Right renal pelvis (tissue), 4 donors: ENCODE measurements at places on chromosomes 4 and X. TPM values are rescaled to one million over a fixed set of nuclear protein-coding genes. Genes with fewer than 3 reads are reported as not detected.

DNA sequence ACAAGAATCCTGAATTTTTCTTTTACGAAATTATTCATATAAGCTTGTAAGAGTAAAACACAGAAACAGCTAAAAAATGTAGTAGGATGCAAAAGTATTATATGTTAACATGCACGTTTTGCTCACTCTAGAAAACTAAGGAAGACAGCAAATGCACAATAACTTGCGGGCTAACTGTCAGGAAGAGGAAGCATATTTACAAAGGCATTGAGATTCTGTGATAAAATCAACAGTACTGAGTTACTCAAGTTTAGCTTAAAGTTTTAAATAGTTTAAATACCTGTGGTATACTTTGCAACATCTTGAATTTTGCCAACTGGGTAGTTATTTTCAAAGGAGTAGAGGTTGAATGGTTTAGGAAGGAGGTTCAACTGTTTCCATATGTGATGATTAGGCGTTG lies 37.0 kb downstream of the SH2D1A start:
- DNase-seq = no peak

DNA sequence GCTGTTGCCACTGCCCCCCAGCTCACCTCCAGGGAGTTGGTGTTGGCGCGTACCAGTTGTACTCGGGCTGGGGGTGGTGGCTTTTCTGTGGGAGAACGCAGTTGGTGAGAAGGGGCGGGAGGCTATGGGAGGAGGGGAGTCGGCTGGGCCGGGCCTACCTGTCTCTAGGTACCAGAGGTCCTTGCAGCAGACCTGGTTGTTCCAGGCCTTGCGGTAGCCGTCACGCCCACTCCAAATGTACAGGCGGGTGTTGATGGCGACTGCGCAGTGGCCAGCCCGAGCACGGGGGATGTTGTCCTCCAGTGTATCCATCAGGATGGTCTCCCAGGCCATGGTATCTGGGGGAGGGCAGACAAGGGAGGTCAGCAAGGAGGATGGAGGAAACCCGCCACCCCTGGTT lies 11.5 kb downstream of the HCFC1 start:
- no peak for DNase-seq

- DNase-seq = no peak
These were observed 250.3 kb upstream of the ARSJ start for GRCh38 chr4:114229706-114230105.

GRCh38 chrX:111100191-111100590 lies 4.2 kb downstream of the PAK3 start:
- no peak for DNase-seq

The NAP1L3 gene
- 19.3 TPM for polyA plus RNA-seq

The FRMPD3 gene
- 0.43 TPM for polyA plus RNA-seq

- DNase-seq = no peak
These were observed 147.7 kb downstream of the SH3KBP1 start for GRCh38 chrX:19739683-19740082.

DNA sequence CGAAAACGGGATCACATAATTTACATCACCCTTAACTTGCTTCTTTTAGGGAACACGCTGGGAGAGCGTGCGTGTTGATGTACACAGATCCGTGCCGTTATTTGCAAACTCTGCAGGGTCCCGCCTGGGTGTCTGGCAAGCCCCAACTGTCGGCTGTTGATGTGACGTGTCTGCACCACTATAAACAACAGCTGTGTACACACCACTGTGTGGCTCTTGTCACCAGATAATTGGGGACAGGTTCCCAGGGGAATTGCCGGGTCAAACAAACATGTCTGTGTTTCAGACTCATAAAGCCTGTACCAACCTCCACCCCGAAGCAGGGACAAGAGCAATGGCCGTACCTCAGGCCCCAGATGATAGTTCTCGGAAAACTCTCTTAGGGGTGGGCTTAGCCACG lies 105.0 kb upstream of the AFAP1 start:
- DNase-seq = no peak

DNA sequence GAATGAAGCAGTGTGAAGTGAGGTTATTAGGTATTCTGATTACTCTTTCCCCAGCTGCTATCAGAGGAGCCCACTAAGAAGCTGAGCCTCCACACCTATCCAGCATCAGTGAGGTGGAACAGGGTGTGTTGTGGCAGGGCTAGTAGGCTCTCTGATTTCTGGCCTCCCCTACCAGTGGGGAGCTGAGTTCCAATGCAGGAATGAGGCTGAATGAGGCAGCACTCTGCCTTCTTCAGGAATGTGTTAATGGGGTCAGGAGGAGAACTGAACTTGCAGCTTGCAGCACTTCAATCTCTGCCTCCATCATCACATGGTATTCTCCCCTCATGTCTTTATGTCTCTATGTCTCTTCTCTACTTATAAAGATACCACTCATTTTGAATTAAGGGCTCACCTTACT lies 26.9 kb downstream of the SOX3 start:
- DNase-seq = no peak

The FAM241A gene
- 1.4 TPM for polyA plus RNA-seq

DNA sequence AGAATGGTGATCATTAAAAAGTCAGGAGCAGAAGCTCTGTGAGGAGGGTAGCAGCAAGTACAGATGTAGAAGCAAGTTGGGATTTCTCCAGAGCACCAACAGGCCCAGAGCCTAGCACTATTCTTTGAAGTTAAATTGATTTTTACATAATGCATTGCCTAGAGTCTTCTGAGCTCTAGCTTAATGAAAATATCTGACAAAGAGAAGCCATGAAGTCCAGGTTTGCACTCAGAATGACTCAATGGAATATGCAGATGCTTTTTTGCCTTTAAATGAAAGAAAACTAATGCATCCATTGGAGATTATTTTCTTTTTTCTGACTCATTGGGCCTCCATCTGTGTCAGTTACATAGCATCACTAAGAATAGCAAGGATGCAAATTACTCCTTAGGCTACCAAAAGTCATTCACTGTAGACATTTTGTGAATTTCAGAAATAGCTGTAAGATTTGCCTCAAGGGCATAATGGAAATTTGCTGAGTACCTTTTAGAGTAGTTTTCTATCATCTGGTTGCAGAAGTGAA lies 91.0 kb downstream of the EDA2R start:
- DNase-seq = no peak

The ITIH6 gene
- polyA plus RNA-seq = 0.04 TPM

The RBM3 gene
- polyA plus RNA-seq = 290 TPM
